ENCODE measurements at places on chromosomes 13 and 19.
A peak's percentile ranks its signal among the peaks of the same experiment; 100 is the strongest.

DNA sequence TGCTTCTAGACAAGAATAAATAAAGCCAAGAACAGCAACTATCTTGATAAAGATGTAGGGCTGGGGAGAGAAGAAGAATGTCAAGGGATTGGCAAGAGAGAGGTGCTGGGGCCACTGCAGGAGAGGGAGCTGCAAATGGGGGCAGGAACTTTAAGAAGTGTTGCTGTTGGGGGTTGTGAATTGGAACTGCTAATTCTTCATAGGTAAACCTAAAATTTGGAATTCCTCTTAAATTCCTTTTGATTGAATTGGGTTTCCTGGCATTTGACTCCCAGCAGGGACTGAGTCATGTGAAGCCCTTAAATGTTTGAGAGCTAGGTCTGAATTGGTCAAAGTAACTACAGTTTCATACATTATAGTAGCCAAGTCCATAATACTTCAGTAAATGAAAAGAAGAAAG lies 305.6 kb upstream of the TMTC4 start:
- no peak for DNase-seq

GRCh38 chr19:17145546-17146497 lies 69.3 kb upstream of the USE1 start:
- no peak for DNase-seq

GRCh38 chr13:19601749-19602725 lies 31.4 kb upstream of the MPHOSPH8 start:
- DNase-seq, result peak; percentile 77

- no peak for DNase-seq
Measured at GRCh38 chr13:21009036-21009435, 52.4 kb downstream of the LATS2 start.

DNA sequence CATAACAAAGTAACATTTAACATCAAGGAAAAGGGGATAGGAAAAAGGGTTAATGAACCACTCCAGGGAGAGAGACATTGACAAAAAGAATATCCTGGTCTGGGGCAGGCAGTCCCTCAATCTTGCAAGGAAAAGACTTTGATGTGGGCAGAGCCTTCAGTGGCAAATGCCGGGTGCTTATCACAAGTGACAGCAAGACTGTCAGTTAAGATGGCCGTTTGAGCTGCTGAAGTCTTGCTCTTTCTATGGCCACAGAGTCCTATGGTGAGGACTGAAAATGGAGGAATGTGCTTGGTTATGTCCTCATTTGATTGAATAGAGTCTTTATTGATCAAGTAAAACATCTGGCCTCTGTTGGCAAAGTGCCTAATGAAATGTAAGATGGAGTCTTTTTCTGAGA lies 112.1 kb downstream of the B3GLCT start:
- DNase-seq, result no peak

- no peak for DNase-seq
Measured at GRCh38 chr13:83618966-83619365, 263.3 kb downstream of the SLITRK1 start.

GRCh38 chr19:19956434-19957075 lies 55.8 kb downstream of the ZNF93 start:
- DNase-seq, result peak; percentile 87

DNA sequence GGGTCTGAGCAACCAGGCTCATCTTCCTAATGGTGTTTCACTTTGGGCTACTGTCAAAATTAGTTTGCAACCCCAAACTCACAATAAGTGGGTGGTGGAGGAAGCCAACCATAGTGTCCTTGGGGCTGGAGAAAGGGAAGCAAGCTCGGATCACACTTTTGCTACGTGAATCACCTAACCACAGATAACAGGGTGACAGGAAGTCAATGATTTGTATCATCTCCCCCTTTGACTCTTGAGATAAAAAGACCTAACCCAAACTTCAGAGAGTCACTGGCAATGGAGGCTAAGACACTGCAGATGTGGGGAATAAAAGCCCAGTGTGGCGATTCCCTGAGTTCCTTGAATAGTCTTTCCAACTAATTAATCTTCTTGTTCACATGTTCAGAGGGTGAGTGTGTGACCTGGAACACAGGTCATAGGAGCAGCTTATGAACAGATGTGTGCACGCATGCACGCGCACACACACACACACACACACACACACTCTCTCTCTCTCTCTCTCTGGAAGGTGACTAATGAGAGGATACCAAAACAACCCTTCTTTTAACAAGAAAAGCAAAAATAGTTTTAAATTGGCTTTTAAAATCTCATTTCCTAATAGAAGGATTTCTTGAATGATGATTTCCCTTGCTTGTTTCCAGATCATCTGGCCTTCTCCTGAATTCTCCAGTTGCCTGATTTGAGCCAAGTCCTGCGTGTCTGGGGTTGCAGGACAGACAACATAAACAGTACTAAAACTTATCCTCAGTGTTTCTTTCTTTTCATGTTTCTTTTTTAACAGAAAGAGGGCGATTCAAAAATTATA lies 21.2 kb upstream of the DOCK9 start:
- DNase-seq, result no peak

GRCh38 chr19:52640916-52641315 lies 2.8 kb upstream of the ZNF83 start:
- DNase-seq, result peak; percentile 31

DNA sequence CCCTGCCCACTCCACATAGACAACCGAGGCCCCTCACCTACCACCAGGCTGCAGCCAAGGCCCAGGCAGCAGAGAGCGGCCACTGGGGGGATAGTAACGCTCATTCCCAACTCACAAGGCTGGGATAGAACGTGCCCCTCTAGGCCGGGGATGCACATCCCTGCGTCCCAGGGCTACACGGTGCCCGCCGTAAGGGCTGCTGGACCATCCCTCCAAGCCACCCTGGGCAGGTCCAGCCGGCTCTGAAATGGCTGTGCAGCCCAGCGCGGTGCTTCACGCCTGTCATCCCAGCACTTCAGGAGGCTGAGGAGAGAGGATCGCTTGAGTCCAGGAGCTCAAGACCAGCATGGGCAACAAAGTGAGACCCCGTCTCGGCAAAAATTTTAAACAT lies 3.2 kb downstream of the REXO1 start:
- no peak for DNase-seq

DNA sequence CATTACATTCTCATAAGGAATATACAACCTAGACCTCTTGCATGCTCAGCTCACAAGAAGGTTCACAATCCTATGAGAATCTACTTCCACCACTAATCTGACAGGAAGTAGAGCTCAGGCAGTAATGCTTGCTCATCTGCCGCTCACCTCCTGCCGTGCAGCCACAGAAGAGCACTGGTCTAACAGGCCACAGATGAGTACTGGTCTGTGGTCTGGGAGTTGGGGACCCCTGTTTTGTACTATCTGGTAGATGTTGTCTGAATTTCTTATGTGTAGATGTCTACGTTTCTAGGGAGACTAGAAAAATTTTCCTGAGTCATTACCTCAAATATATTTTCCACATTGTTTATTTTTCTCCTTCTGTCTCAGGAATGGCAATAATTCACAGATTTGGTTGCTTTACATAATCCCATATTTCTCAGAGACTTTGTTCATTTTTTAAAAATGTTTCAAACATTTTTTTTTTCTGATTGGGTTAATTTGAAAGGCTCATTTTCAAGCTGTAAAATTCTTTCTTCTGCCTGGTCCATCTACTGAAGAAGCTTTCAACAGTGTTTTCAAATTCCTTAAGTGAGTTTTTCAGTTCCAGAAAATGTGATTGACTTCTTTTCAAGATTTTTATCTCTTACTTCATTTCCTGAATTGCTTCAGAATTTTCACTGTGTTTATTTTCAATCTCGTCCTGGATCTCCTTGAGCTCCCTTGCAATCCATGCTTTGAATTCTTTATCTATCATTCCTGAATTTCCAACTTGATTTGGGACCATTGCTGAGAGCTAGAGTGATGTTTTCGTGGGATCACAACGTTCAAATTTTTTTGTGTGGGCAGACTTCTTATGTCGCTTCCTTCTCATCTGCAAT lies 1322.2 kb downstream of the PCDH9 start:
- no peak for DNase-seq

GRCh38 chr13:51673165-51673564 lies 88.9 kb downstream of the WDFY2 start:
- no peak for DNase-seq

DNA sequence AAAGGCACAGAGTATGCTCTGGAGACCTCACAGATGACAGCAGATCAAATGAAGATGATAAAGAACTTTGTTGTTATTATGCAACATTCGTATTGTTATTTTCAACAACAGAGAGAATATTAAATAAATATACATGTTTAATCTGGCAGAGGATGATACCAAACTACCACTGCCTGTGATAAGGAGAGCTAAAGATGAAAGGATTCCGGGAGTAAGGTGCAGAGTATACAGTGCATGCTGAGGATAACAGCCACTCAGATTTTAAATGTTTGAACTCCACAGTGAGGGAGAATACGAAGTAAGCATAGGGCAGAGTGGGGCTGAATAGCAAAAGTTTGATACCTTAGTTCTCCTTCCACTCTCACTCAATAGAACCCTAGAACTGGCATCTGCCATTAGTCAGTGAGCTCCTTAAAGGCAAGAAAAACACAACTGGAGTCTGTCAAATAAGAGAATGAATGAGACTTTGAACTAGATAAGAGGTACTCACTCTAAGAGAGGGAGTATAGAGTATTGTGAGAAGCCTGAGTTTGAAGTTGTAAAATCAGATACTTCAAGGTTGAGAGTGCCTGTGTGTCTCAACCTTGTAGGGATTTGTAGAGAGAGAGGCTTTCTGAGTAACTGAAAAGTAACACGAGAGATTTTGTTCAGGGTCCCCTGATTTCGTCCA lies 78.5 kb downstream of the STARD13 start:
- DNase-seq, result no peak

- no peak for DNase-seq
Measured at GRCh38 chr13:52695856-52696255, 43.2 kb downstream of the SUGT1 start.

- DNase-seq, result no peak
Measured at GRCh38 chr19:19524053-19524452, 4.7 kb upstream of the YJEFN3 start.

DNA sequence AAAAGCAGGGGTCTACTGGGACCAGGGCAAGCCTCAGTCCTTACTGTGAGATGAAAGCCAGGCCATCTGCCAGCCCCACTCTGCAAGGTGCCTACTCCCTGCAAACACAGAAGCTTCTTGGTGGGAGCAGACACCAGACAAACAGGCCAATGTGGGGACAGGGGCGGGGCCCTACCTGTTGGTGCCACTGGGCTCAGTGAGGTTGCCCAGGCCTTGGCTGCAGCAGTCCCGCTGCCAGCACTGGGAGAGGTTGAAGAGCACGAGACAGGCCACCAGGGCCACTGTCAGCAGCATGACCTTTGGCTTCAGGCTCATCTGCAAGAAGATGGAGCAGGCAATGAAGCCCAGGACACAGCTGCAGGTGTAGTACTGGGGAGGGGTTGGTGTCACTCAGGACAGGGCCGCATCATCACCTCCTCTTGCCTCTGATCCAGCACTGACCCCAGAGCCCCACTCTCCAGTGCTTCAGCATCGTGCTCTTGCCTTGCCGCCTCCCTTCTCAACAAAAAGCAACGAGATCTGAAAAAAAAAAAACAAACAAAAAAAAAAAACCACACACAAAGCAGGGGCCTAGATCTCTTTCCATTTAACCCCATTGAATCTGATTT lies 72.6 kb downstream of the NBEA start:
- peak; percentile 13 for DNase-seq

DNA sequence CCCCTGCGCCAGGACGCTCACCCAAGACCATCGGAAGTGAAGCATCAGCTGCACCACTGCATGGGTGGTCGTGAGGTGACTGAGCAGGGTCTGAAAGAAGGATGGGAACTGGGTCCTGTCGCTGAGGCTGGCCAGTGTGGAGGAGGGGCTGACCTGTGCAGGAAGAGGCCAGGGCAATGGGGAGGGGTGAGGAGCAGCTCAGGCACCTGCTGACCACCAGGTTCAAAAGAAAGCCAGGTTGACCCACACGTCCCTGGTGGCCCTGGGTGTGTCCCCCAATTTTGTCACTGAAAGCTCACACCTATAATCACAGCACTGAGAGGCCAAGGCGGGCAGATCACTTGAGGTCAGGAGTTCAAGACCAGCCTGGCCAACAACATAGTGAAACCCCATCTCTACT lies 13.7 kb upstream of the ZSCAN1 start:
- no peak for DNase-seq

GRCh38 chr13:112726016-112726767 lies 36.4 kb downstream of the ATP11A start:
- DNase-seq, result no peak

DNA sequence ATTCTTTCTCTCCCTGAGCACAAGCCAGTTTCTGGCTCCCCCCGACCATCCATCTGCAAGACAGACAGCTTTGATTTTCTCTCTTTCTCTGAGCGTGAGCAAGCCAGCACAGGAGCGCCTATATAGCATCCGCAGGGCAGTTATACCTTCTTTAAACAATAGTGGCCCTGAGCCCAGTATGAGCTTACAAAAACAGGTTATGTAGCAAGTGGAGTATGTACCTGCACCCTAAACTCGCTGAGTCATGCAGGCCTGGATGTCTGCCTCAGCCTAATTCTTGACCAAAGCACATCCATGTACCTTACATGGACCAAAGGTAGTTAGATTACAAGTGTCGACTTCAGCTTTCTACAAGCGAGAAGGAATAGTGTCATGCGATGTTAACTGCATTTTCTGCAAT lies 61.7 kb downstream of the RAP2A start:
- no peak for DNase-seq

- DNase-seq, result peak; percentile 58
Measured at GRCh38 chr19:35533822-35534392, 651 bp downstream of the GAPDHS start.

DNA sequence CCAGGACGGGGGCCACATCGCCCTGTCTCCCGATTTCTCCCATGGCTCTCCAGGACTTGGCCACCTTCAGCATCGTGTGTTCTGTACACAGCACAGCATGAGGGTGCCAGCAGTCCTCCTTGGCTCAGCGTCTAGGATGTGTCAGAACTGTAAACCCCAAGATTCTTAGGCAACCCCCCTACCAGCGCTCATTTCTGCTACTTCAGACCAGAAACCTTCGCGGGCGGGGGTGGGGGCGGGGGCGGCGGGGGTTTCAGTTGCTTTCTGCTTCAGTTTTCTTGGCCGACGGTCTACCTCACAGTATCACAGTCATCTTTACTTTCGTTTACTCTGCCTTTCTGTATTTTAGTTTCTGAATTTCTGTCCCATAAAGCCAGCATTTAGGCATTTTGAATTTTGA lies 82.4 kb downstream of the GGACT start:
- DNase-seq, result no peak

- no peak for DNase-seq
Measured at GRCh38 chr13:97921176-97921816, 32.2 kb upstream of the IPO5 start.

- no peak for DNase-seq
Measured at GRCh38 chr13:79212064-79212619, 193.9 kb downstream of the RBM26 start.

Measured in neural progenitor cell (in vitro differentiated cells).